ENCODE measurements at places on chromosomes 6 and 20.

DNA sequence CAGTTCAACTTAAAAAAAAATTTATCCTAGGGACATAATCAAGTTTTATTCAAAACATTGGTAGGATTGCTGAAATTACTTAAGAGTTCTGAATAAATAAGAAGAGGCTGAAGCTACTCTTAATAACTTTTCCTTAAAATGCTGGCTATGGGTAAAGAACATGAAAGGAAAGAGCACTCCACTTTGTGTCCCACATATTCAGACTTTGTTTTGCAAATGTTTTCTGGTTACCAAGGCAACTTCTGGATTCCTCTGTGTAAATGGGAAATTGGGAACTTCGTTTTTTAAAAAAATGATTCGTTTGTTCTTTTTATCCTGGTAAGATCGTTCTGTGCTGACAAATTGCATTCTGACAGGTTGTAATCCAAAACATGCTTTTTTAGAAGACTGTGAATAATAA lies 115.0 kb downstream of the KIF6 start:
- no peak for DNase-seq

- no peak for DNase-seq
Measured at GRCh38 chr6:82894653-82895259, 170.9 kb downstream of the UBE3D start.

- no peak for DNase-seq
Measured at GRCh38 chr6:7881765-7882500, 28.7 kb downstream of the TXNDC5 start.

- no peak for DNase-seq
Measured at GRCh38 chr6:107716688-107717089, 107.4 kb downstream of the SCML4 start.

- DNase-seq: no peak
Measured at GRCh38 chr20:11047559-11047958, 373.8 kb upstream of the JAG1 start.

GRCh38 chr6:118171852-118172251 lies 264.8 kb downstream of the SLC35F1 start:
- DNase-seq: no peak

- no peak for DNase-seq
Measured at GRCh38 chr6:116396441-116396840, 25.7 kb downstream of the DSE start.

- no peak for DNase-seq
Measured at GRCh38 chr6:14440215-14440910, 322.8 kb downstream of the CD83 start.

DNA sequence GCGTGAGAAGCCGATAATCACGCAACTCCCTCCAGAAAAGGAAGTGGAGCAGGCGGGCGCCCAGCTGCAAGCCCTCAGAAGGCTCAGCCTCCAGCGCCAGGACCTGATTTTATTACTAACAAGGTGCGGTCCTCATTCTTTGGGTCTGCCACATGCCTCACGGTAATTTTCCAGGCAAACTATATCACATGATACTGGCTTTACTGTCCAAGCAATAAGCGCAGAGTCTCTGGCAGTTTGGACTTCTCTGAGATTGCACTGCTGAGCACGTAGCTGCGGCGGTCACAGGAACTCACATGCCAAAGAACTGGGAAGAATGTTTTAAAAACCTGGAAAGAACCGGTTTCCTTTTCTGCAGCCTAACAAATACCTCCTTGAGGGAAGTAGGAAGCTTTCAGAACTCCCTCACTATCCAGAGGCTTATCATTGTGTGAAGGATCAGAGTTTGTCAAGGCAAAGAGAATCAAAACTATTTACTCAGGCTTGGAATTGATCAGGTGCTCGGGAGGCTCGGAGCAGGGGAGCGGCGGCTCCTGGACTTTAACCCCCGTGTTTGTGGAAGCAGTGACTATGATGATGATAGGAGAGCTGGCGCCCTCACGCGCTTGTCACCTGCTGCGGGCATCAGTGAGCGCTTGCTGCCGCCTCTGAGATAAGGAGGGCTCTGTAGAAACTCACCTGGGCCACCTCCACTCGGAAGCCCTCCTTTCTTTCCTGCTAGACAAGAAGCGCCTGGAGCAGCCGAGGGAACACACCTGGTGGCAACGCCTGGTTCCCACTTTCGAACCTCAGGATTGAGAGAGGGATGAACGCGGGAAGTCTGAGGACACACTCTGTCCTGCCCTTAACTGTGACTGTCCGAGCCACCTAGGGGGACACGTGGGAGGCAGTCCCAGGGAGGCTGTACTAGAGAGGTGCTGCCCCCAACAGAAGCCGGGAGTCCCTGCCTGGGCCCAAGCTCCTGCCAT lies 27.2 kb upstream of the SYNJ2 start:
- no peak for DNase-seq

DNA sequence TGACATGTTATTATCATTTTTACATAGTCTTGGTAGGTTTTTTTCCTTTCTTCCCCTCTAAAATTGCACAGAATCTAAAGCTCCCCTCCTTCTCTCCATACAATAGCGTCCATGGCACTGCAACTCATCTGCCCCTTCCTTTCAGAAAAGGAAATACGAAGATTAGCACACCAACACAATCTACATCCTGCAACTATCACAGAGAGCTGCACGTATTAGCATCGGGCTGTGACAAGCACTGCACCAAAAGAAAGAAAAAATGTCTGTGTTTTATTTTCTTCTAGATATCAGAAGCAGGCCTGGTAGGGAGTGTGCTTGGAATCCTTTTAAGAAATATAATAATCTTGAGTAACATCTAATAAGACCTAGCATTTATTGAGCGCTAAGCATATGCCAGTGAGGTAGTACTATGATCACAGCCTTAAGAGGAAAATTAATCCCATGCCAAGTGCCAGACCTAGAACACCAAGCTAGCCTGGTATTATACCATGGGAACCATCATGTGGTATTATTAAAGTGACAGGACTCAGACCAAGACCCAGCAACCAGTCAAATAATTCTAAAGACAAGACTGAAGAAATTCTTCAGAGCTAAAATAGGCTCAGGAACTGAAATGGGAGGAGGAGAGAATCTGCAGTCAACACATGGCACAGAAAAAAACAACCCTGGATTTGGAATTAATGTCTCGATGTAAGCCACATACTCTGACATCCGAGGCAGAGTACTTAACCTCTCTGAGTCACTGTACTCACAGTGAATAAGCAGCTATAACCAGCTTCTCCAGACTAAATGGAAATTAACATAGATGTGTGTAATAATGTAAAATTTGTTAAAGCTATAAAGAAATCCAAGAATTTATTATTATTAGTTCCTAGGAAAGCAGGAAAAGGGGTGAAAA lies 124.3 kb downstream of the IPCEF1 start:
- DNase-seq: no peak

DNA sequence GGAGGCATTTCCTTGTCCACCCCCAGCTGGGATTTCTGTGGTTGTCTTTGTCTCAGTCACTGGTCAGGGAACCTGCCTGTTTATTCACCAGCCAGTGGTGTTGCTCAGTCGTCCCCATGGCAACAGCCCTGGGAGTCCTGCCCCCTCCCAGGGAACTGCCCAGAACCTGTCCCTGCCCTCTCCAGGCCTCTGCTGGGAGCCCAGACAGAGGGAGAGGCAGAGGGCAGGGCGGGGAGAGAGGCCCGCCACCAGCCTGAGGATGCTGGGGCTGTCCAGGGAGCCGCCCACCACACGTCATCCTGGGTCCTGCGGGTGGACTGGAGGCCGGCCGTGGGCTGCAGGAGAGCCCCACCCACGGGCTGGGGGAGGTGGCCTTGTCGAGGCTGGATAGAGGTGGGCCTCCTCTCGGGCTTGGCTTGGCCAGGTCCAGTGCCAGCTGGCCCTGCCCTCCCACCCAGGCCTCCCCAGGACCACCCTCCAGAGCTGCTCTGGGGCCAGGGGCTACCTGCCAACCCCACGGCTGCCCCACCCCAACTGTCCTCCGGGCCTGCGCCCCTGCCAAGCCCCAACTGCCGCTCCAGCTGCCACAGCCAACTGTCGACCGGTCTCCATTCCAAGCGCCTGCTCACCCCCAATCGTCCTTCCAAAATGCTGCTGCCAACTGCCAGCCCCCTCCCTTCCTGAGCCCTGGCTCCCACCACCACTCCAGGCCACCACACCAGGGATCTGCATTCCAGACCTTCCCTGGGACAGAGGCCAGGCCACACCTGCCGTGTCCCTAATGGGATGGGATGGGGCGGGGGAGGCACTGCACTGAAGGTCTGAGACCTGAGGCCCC lies 4.2 kb upstream of the ZBTB46 start:
- DNase-seq: peak; percentile 47

DNA sequence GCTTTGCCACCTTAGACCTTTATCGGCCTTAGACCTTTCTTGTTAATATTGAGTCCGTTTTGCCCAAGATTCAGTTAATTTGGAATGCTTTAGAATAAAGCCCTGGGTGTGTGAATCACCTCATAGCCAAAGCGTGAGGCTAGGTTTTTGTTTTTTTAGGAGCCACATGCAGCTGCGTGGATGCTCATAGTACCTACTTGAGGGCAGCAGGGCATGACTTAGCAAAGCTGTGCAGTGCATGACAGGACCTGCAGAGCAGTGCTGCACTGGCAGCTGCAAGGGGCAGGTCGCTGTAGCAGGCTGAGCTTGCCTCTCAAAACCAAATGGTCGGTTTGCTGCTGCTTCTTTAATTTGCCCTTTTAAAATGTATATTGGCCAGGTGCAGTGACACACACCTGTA lies 116.1 kb downstream of the JAG1 start:
- DNase-seq: no peak

DNA sequence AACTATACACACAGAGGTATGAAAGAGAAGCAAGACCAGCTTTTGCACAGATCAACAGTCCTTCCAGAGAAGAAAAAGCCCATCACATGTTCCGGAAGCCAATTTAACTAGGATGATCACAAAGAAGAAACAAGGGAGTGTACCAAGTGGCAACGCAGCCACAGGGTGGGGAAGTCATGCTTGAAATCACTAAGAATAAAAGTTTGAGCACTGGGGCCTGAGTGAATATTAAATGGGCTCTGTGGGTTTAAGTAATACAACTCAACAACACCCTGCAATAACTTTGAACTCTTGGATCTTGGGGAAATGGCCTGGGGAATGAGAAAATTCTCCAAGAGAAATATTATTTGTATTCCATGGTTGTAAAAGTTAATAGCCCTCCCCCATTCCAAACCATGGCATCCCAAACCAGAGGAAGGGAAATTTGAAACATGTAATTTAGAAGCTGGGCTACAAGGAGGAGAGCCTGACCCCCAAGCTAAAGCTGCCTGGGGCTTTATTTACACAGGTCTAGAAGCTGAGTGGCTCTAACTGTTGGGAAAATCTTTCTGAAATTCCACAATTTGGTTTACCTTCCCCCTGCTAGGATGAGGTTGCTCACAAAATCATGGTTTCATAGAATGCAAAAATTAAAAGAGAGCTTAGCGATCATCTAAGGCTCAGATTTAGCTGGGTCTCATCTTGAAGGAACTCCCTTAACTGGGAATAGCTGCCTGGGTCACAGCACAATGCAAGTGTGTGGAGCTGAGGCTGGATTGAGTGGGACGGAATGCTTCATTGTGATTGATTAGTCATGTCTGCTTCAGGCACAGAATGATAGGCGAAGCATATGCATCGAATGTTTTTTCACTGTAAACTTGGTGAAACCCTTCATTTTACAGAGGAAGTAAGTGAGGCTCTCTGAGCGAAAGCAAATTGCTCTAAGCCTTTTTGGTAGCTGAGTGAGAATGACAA lies 143.6 kb downstream of the BMP7 start:
- no peak for DNase-seq

GRCh38 chr6:169885131-169885530 lies 133.7 kb downstream of the ERMARD start:
- DNase-seq: no peak

DNA sequence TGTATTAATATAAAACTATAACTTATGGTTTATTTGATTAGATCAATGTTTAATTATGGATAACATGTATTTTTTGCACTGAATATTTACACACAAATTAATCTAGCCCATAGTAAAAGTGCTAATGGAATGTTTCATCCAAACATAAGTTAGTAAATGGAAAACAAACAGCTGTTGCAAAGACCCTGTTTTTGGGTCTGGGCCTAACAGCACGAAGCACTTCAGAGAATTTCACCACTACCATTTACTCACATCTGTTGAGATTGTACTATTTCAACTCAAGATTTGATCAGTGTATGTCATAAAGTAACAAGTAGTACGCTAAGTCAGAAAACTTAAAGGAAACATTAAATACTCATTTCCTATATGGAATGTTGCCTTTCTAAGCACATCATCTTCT lies 359.6 kb downstream of the LAMA2 start:
- no peak for DNase-seq

- DNase-seq: no peak
Measured at GRCh38 chr20:63293871-63294535, 1.0 kb downstream of the COL20A1 start.

Data from NCI-H2081 (cell line).